ENCODE measurements at places on chromosomes 3 and 15.

DNA sequence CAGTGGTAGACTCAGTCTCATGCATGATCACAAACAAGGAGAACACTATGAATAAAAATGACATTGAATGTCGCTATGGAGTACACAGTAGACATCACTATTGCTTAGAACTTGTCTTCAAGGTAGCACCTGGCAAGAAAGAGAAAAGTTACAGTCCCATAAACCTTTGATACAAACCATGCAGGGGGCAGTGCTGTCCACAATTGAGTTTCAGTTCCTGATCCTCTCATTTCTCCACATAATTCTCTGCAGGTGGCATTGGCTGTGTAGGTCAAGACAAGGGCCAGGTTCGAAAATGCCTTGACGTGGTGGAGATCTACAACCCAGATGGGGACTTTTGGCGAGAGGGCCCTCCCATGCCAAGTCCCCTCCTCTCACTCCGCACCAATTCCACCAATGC, 47.9 kb downstream of the KBTBD12 start:
- no peak for DNase-seq

- DNase-seq: no peak
Observed at GRCh38 chr3:194076475-194076874, 59.5 kb upstream of the HES1 start.

GRCh38 chr15:96334705-96335410, 4.4 kb downstream of the NR2F2 start:
- no peak for DNase-seq

DNA sequence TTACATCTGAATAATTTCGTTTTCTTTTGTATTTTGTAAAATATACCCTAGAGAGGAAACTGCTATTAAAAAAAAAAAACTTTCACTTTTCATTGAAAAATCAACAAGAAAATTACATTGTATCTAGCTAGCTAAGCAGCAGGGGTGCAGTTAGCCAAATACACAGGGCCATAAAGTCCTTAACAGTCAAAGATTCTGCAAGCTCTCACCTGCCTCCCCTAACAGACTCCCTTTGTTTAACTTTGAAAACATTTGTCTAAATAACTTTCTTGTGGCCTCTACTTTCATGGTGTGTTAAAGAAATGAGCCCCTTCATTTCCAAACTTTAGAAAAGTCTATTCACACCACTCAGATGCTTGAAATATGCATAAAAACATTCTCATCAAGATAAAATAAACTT, 23.3 kb downstream of the CBLB start:
- DNase-seq: no peak

DNA sequence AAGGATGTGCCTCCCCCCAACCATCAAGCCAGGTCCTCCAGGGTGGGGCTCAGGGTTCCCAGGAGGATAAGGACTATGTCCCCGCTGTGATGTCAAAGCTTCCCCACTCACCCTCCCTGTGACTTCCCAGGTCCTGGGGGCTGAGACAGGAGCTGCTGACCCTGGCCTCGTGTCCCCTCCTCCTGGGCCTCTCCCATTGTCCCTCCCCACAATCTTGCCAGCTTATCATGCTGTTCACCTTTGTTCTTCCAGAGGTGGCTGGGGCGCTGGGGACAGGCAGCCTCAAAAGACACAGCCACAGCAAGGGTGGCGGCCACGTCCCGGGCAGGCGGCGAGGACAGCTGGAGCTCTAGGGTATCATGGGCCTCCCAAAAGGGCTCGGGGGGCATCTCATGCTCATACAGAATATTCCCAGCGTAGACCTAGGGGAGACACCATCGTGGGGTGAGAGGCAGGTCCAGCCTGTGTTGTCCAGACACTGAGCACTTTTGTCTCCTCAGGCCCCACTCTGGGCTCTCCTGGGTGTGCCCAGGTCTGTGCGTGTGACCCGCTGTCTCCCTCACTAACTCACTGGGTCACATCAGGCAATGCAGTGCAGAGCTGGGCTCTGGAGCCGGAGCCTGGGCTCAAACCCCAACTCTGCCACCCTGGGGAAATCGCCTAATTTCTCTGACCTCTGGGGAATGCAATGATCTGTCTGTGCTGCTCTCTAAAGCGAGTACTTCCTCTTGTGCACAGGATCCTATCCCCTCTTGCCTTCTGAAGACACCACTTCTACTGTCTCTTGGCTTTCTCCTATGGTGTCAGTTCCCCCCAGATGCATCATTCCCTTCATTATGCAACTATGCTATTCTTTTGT, 30.0 kb downstream of the SNX33 start:
- DNase-seq: no peak
